ENCODE measurements at places on chromosomes 7 and 10. TPM values are rescaled to one million over a fixed set of nuclear protein-coding genes. Genes with fewer than 3 reads are reported as not detected.

Gene ANKRD61
- total RNA-seq = not detected

Gene CYP3A5
- 36.9 TPM for total RNA-seq

Gene NEUROG3
- total RNA-seq = not detected

Gene FAM25C
- total RNA-seq = 268 TPM

Gene PCGF5
- total RNA-seq = 28.4 TPM

Gene PAX4
- not detected for total RNA-seq

Gene CCDC3
- total RNA-seq = 108 TPM

Gene NDUFB8
- total RNA-seq = 128 TPM

Gene LEP
- 10.2 TPM for total RNA-seq

DNA sequence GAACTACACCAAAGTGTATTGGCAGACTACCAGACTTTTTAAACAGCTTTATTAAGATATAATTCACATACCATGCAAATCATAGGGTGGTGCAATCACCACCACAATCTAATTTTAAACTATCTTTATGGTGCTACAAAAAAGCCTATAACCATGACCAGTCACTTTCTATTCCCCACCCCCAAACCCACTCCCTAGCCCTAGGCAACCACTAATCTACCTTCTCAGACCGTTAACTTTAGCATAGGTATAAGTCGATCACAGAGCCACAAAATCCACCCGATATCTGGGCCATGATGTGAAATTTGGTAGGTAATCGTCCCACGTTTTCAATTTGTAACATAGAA lies 536 bp upstream of the POM121 start:
- no peak for DNase-seq

GRCh38 chr7:676972-677385 lies 49.5 kb upstream of the DNAAF5 start:
- no peak for DNase-seq

- DNase-seq = no peak
These were observed 12.5 kb downstream of the ZNF365 start for GRCh38 chr10:62386356-62387320.

- no peak for DNase-seq
These were observed 93.1 kb upstream of the IKZF1 start for GRCh38 chr7:50211130-50212015.

DNA sequence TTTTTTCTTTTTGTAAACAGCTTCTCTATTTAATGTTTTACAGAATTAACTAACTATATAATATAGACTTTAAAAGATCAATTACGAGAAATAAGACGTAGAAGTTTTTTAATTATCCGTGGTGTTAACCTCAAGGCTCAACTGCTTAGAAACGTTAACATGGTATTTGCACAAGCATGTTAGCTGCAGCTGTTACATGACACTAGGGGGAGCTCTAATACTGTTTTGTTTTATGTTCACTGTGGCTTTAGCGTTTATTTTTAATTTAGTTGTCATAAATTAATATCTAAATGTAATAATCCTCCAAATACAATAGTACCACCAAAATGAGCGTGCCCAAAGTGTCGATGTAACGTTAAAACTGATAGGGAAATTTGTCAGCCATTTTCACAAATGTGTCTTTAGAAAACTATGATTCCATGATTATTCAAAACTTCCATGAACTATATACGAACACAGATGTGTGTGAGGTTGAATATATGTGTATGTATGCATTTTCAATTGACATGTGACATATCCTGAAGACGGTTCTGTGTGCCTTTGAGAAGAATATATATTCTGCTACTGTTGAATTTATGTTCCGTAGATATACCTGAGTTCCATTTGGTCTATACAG lies 828.8 kb upstream of the MBL2 start:
- no peak for DNase-seq

DNA sequence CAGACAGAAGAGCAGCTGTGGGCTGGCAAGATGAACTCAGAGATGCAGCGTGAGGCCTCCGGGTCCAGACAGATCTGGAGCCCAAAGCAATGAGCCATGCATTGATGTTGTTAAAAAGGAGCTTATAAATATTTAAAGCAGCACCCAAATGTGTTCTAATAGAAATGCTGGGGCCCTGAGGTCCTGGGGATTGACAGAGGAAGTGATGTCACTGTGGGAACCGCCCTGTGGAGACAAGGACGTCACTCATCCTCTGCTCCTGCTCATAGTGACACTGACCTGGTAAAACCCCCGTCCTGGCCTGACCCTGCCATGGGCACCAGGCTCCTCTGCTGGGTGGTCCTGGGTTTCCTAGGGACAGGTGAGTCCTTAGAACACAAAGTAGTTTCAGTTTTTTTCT lies 197.0 kb upstream of the PRSS58 start:
- no peak for DNase-seq

DNA sequence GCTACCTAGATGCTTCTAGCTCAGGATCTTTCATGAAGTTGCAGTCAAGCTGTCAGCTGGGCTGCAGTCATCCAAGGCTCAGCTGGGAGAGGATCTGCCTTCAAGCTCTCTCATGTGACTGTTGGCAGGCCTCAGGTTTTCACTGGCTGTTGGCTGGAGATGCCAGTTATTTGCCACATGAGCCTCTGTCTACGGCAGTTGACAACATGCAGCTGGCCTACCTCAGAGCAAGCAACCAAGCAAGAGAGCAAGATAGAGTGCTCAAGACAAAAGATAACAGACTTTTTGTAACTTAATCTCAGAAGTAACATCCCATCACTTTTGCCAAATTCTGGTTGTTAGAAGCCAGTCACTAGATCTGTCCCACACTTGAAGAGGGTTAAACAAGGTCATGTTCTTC lies 125.8 kb downstream of the TPST1 start:
- no peak for DNase-seq

DNA sequence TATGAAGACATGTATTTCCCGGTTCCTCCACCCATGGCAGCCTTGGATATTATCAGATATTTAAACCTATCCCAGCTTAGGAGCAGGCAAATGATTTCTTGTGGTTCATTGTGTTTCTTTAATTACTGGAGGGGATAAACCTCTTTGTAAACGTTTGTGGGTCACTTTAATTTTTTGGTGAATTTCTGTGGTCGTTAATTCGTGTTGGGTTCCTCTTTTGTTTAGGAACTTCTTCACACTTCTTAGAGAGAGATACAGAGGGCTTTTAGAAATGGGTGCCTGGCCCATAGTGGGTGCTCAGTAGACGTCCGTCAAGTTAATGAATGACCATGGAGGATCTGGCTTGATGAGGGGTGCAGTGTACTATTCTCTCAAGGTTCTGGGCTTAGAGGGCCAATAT lies 27.2 kb upstream of the NUB1 start:
- DNase-seq = no peak

GRCh38 chr7:88775838-88776237 lies 16.3 kb downstream of the ZNF804B start:
- no peak for DNase-seq

DNA sequence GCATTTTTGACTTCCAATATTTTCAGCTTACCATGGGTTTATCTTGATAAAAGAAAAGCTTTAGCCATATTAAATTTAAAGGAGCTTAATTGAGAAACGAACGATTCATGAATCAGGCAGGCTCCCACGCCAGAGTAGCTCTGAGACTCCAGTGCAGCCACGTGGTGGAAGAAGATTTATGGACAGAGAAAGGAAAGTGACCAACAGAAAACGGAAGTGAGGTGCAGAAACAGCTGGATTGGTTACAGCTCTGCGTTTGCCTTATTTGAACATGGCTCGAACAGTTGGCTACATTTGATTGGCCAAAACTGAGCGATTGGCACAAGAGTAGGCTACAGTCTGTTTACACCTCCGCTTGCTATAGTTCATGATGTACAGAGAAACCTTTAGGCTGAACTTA lies 395.4 kb downstream of the GATA3 start:
- DNase-seq = no peak

DNA sequence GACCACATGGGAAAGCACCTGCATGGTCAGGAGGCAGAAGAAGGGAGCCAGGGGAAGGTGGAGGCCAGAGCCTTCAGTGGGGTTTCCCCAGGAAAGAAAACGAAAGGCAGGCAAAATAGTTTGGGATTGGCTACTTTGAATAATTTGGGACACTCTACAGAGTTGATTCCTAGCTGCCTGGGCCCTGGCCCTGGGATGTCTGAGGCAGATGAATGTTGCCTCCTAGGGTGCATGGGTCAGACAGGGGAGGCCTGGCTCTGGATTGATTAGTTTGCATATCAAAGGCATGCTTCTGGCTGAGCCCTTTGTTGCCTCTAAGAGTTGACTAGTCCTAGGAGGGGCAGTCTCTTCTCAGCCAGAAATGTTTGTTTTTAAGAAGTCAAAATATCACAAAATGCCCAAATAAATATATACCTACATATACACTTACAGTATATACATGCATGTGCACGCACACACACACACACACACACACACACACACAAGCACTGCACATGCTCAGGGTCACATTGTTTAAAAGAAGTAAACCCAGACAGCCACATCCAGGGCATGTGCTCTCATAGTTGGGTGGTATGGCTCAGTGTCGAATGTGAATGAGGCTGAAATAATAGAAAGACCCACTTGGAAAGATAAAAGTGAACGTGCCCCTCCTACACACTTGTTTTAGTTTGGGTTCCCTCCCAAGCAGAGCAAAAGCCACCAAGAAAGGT lies 184.2 kb downstream of the GPAM start:
- DNase-seq = no peak

DNA sequence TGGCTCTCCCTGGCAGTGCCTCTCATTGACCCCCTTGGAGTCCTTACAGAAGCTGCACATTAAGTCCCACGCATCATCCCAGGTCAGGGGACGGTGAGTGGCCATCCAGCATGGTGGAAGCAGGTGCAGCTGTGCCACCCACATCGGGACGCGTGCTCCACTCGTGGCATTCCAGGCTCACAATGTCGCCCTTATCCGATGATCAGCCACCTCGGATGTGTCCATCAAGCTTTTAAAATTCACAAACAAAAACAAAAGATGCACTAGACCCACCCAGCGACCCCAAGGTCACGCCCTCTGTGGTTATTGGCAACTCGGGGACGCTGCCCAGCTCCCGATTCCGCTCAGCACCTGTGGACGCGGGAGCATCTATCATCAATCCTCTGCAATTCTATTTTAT lies 530.9 kb downstream of the PTPRN2 start:
- peak; percentile 60 for DNase-seq

- no peak for DNase-seq
These were observed 232.7 kb downstream of the LRMDA start for GRCh38 chr10:75663947-75664664.

DNA sequence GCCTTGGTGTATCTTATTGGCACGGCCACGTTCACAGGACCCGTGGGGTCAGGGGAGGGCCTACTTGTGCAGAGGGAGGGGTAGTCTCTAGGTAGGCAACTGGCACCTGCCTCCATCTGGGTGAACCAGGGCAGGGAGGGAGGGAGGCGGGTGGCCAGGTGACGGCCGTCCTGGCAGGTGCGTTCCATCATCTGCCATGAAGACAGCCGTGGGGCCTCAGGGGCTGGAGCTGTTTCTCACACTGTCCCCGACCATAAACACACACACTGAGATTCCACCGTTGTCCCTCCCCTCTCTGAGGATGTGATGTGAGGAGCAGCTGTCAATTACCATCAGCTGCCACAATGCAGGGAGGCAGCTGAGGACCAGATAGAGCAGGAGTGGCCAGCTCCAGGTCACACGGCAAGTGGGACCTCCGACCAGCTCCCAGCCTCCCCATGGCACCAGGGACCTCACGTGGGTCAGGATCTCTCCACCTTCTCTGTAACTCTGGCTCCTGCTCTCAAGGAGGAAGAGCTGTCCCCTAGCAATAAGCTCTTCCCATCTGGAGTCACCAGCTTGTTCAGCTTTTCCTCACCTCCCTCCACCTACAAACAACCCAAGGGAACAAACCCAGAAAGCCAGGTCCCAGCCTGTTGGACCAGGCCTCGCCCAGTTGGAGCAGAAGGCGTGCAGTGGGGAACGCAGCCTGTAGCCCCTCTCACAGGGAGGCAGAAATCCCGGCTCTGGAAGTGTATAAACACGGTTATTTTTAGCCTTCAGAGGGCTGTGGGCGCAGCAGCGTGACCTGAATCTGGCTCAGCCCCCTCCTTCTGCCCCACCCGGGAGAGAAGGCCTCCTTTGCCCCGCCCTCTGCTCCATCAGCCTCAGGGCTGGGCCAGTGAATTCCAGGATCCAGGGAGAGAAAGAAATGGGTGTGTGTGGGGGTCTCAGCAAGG lies 33.1 kb downstream of the ZMIZ1 start:
- peak; percentile 75 for DNase-seq

DNA sequence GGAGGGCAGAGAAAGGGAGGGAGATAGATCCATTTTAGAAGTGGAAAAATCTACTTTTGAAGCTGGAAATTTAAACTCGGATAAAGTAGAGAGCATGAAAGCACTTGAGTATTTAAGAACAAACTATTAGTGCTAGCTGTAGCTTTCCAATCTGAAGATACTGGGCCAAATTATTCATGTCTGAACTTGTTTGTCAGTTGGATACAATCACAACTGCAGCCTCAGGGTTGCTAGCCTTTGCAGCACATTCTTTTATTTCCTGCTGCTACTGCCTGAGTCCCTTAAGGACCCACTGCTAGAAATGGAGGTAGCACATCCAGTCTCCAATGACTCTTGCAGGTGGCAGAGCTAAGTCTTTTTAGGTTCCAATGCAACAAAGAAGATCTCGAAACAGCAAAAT lies 8.3 kb upstream of the SLC25A13 start:
- DNase-seq = no peak

- DNase-seq = peak; percentile 68
These were observed 624.9 kb downstream of the PTPRN2 start for GRCh38 chr7:157962458-157963306.

GRCh38 chr7:51126813-51127617 lies 189.6 kb downstream of the COBL start:
- no peak for DNase-seq

GRCh38 chr10:100659361-100660098 lies 85.9 kb upstream of the PAX2 start:
- DNase-seq = no peak

DNA sequence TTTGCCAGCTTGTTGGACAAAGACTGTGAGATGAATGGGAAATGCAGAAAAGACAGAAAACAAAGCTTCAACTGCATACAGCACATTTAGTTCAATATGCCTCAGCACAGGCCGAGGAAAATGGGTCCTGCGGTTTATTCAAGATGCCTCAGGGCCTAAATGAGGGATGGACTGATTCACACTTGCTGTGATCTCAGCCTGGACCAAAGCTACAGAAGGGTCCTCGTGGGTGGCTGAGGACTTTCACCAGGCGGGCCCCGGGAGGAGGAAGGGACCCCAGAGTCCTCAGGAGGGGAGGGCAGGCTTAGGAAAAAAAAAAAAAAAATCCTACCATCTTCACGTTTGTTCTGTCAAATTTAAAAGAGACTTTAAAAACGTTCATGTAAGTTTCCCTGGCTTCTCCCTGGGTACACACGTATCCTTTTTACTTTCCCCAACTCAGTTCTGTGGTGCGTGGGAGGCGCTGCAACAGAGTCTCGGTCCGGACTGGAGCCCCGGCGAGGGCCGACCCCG lies 624 bp upstream of the ZNF783 start:
- DNase-seq = no peak

GRCh38 chr7:31419505-31420055 lies 79.1 kb upstream of the NEUROD6 start:
- DNase-seq = no peak

- DNase-seq = no peak
These were observed 715.4 kb upstream of the NRP1 start for GRCh38 chr10:34049887-34050286.
